ENCODE measurements at places on chromosomes 7 and 10.

- no peak for DNase-seq
Observed at GRCh38 chr7:141220263-141220880, 146.5 kb downstream of the TMEM178B start.

GRCh38 chr7:836429-836828 is 4.2 kb downstream of the SUN1 start:
- no peak for DNase-seq

GRCh38 chr7:1134951-1135350 is 25.0 kb downstream of the ZFAND2A start:
- no peak for DNase-seq

GRCh38 chr7:99860281-99861127 is 16.3 kb downstream of the OR2AE1 start:
- no peak for DNase-seq

- DNase-seq: peak; percentile 30
Observed at GRCh38 chr7:157501581-157501980, 164.8 kb downstream of the DNAJB6 start.

DNA sequence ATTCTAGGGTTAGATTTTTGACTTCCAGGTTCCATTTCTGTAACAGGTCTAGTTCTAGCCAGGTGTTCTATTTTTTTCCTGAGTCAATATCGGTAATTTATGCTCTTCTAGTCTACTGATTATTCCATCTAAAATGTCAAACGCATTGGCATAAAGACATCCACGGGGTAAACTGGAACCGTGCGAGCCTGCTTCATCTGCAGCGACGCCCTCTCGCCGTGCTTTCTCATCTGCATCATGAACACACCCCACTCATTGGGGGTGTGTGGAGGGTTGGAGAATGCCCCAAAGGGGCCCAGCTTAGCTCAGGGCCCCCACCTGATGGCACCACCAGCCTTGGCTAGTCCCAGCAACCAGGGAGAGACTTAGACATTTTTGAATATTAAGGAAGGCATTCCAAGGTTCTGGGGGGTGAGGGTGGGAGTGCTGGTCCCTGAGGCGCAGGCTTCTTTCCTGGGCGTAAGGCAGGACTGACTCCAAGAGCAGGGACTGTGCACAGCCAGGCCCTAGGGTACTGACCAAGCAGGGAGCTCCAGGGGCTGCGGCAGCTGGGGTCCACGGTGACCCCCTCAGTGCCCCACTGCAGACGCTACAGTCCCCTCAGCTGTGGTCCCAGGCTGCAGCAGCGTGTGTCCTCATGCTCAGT is 12.9 kb upstream of the CRYGN start:
- no peak for DNase-seq

Data from CD4-positive, alpha-beta T cell treated with Interleukin-4 for 4 hours (primary cell).